ENCODE measurements at places on chromosomes 3 and 15.
A peak's percentile ranks its signal among the peaks of the same experiment; 100 is the strongest.

DNA sequence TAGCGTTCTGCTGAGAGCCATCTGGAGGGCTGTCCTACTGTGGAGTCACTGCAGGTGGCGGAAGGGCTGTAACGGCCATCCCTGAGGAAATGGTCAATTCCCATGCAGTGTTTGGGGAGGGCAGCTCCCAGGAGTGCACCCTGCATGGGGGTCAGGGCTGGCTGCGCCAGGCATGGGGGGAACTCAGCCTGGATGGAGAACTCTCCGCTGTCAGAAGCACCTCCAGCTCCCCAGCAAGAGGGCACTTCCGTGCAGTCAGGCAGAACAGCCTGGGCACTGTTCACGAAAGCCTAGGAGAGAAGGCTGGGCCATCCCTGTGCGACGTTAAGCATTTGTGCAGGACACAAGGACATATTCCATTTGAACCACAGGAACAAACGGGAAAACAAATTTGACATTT lies 105.2 kb downstream of the LRIG1 start:
- DNase-seq: no peak

GRCh38 chr3:113183748-113184661 lies 27.4 kb upstream of the BOC start:
- DNase-seq: no peak

DNA sequence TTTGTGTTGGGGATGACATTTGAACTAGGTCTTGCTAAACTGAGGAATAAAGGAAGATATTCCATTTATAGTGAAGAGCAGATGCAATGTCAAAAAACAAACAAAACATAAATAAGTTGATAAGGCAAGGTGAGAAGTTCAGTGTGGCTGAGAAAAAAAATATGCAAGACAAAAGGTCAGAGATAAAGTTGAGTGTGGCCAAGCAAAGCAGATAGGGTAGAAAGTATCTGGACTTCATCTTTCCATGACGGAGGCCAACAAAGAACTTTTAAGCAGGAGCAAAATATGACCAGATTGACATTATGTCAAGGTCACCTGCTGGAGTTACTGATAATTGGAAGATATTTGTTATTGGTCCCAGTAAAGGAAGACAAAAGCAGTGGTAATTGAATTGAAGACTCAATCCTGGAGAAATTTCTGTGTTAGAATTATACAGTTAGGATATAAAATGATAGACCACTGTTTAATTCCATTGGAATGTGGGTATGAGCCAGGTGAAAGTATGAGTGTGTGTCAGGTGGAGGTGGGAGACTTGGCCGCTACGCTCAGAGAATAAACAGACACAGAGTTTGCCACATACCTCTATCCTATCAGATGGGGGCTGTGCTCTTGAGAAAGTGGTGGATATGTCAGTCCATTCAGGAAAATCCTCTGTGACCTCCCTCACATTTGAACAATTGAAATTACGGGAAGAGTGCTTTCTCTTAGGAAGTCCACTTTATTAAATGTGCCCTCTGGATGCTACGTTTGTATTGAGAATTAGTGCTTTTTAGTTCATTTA lies 28.1 kb downstream of the ADIPOQ start:
- DNase-seq: no peak

GRCh38 chr15:89399238-89400115 lies 64.9 kb upstream of the POLG start:
- DNase-seq: no peak

DNA sequence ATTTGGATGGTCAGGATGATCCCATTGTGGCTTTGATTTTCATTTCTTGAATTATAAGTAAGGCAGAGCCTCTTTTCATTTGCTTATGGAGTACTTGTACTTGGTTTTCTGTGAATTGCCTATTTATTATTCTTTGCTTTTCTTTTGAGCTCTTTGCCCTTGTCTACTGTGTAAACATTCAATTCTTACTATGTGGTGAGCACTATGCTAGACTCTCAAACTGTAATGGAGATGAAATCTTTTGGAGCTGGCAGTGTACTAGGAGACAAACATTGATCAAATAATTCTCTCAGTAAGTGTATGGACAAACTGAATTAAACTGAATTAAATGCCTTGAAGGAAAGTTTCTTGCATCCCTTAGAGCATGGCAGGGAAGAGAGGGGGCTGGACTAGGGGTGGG lies 87.0 kb upstream of the NR2E3 start:
- no peak for DNase-seq

DNA sequence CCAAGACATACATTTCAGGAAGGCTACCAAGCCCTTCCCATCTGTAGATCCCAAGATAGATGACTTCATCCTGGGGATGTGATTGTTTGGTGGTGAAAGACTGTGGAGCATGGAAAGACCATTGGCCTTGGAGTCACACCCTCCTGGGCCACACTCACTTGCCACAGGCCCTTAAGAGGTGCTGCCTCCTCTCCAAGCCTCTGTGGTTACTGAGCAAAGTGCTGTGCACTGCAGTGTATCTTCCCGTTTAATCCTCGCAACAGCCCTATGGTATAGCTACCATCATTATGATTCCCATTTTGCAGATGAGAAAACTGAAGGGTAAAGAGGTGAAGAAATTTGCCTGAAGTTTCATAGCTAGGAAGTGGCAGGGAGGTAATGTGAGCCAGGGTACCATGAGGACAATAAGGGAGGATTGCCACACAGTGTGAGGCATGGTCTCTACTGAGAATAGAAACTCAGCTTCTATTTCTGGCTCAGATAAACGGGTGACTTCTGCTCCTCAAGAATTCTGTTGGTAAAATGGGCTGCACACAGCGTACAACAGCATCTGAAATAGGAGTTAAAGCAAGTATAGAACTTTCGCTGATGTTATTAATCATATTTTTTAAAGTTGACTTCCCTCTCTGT lies 23.9 kb upstream of the RHO start:
- no peak for DNase-seq

- peak; percentile 89 for DNase-seq
Observed at GRCh38 chr15:69164807-69165636, 4.6 kb downstream of the GLCE start.

GRCh38 chr3:152760024-152760563 lies 74.8 kb upstream of the P2RY1 start:
- no peak for DNase-seq

DNA sequence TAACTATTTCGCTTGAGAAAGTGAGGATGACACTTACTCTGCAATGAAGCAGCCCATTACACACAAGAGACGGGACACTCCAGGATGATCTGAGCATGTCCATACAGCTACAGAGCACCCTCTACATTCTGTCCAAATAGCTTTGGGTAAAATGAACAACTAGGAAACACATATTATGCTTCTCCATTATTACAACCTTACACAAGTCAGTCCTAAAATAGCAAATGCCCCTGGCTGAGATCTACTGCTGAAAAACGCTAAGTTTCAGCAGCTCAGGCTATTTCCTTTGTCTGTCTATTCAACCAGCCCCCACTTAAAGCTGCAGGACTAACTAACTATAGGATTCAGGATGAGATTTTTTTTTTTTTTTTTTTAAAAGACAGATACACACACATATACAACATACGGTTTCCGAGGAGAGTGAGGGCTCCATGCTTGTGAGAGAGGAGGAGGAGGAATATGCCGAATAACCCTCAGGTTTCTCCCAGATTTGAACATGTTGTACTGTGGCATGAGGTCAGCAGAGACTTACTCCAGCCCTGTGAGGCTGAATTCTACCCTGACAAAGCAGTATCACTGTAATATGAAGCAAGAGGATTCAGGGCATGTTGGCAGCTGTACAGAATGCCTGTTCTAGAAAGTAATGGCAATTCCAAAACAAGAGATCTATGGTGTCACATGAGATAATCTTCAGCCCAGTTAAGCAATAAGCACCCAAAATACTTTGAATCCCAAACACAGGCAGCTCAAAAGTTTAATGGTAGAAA lies 117.3 kb upstream of the PLXND1 start:
- DNase-seq: peak; percentile 74

GRCh38 chr3:117751651-117752050 lies 1042.1 kb downstream of the TUSC7 start:
- DNase-seq: no peak

DNA sequence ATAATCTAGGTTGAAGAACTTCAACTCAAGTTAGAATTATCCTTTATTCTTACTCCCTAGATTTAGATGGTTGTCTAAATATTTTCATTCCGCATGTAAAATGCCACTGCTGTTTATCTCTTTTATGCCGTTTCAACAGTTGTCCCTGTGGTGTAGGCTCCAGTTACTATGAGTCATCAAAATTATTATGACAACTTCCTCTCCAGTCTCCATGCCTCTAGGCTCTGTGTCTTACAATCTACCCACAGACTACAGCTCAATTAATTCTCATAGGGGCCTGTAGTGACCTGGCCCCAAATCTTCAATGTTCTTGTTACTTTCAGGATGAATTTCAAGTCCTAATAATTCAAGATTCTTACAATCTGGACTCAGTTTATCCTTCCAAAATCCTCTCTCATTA lies 105.8 kb upstream of the UNC13C start:
- DNase-seq: no peak

DNA sequence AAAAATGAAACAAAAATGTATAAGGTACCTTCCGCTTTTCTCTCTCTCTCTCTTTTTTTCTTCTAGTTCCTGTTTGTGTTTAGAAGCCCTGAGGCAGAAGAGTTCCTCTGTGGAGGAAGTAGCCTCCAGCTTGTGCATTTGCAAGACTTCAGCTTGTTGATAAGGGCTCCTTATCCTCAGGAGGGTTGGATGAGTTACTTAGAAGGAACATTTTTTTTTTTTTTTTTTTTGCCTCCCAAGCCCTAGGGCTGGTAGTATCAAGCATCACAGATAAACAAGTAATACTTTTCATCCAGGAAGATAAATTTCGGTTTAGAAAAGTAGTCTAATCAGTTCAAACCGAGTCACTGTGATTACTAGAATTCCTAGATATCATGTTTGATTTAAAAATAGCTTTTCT lies 91.0 kb upstream of the CBLB start:
- DNase-seq: no peak

- DNase-seq: no peak
Observed at GRCh38 chr3:127194601-127195187, 1.8 kb downstream of the PRR23E start.

GRCh38 chr15:31439328-31439727 lies 112.7 kb downstream of the KLF13 start:
- DNase-seq: no peak

DNA sequence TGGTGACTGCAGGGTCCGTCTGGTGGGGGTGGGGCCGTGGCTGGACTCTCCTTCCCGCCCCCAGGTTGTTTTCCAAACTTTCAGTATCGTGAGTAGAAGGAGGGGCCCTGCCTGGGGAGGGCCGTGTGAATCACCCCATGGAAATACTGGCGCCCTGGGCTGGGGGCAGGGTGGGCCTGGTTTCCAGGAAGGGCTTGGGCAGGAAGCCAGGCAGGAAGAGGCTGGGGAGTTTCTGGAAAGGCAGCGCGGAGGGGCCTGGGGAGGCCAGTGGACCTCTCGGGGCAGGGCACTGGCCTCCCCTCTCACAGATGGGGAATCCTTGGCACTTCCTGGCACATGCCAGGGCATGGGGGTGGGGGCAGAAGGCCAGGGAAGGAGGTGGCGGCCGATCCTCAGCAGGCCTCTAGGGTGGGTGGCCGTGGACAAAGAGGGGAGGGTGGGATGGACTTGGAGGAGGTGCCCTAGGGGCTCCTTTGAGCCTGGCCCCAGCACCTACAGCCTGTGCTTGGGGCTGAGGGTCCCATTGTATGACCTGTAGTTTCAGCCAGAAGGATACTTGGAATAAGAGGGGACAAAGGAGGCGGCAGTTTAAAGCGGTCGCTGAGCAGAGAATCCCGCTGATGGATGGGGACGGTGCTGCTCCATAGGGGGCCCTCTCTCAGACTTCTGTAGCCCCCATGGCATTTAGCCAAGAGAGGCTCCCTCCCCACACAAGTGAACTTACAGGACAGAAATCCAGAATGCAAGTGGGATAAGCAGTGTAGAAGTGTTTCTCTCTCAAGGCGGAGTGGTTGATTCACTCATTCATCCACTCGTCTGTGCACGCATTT lies 56.5 kb upstream of the GATA2 start:
- DNase-seq: peak; percentile 94
